GF-D8 (cell line): ENCODE measurements at places on chromosomes 3 and 15.

DNA sequence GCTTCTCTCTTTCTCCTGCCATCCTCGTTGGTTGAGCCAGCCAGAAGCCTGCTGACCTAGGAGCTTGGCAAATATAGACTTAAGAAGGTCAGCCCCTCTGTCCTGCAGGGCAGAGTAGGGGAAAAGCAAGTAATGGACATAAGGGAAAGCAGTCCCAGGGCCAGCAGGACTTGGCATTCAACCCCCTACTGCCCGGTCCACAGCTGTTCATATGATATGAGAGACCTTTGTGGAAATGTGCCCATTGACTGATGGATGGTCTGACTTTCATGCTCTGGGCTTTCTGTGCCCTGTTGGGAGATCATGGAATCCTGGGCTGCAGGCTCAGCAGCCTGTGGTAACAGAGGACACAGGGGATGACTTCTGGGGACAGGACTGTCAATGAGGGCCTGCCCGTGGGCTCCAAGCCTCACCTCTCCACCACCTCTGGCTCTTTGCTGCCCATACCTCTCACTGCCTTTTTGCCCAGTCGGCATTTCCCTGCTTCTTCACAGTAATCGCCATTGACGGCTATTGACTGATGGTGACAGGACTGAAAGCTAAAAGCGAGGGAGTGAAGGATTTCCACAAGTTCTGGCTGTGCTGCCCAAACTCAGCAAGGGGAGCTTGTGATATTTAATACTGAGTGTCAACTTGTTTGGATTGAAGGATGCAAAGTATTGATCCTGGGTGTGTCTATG lies 60.0 kb upstream of the NMNAT3 start:
- DNase-seq: no peak

DNA sequence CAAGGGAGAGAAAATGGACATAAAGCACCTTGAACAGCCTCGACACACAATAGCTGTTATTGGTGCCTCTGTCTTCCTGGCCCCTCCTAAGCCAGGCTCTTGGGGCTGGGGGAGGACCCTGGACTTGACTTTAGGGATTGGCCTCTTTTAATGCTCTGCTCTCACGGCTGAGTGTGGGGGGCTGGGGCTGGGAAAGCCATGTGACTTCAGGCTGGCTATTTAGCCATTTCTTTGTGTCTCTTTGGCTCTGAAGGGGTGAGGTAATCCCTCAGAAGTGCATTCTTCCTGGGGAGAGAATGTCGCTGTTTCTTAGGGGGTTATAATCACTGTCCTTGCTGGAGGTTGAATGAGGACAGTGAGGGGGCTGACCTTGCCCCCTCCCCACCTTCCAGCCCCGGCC lies 26.2 kb downstream of the MAGEF1 start:
- DNase-seq: no peak

DNA sequence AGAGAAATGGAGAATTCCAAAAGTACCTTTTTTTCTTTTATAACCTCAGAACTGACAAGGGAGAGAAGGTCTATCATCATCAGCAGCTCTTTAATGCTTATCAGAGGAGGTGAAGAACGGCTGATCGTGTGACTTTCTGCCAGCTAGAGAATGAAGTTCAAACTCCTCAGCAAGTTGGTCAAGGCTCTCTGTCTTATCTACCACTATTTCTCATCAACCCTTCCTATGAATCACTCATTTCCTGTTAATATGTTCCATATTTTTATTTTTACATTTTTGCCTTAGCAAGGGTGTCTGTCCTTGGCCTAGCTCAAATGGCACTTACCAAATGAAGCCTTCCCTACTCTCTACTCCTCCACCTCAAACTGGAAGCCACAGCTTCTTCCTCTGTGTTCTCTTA lies 73.1 kb upstream of the TSPAN3 start:
- no peak for DNase-seq

DNA sequence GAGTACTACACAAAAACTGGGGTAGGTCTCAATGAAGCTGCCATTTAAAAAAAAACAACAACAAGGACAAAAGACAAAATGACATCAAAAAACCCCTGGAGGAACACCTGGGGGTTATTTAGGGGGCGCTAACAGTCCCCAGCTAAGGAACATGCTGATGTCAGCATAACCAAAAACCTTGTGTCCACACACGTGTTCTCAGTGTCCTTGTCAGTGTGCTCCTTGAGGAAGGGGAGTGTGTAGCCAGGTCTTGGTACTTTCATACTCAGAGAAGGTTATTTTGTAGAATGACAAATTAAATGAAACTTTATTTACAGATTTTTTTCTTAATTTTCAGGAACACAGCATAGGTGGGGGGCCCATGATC lies 31.2 kb upstream of the CLRN1 start:
- no peak for DNase-seq

DNA sequence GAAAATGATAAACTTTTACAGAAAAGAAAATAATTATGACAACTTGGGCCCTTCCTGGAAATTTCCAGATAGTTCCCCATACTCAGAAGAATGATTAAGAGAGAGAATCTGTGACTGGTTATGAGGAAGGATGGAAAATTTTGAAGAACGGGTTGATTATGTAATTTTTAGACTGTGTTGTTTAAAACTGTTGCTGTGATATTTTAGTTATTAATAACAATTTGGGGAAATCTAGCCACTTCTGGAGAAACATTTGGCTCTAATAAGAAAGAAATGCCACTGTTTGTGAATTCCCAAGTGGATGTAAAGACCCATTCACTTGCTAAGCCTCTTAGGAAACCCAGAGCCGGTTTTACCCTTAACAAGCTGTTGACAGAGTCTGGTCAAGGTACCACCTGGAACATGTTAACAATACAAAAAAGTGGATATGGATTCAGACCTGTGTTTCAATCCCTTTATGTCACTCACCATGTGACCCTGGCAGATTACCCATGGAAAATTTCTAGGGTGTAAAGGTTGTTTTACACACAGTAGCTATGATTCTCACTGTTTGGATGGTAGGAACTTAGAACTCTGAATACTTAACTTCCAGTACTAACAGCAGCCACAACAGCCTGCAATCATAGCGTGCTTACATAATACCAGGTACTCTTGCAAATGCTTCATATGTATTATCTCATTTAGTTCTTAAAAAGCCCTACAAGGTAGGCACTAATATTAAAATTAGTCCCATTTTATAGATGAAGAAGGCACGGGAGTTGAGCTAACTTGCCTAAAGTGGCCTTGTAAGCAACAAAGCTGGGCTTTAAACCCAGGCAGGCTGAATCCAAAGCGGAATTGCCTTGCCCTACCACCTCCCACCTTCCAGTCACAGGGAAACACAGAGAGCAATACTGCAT lies 32.0 kb downstream of the ZBTB38 start:
- no peak for DNase-seq

GRCh38 chr15:94177112-94177511 lies 54.2 kb upstream of the MCTP2 start:
- DNase-seq: no peak

DNA sequence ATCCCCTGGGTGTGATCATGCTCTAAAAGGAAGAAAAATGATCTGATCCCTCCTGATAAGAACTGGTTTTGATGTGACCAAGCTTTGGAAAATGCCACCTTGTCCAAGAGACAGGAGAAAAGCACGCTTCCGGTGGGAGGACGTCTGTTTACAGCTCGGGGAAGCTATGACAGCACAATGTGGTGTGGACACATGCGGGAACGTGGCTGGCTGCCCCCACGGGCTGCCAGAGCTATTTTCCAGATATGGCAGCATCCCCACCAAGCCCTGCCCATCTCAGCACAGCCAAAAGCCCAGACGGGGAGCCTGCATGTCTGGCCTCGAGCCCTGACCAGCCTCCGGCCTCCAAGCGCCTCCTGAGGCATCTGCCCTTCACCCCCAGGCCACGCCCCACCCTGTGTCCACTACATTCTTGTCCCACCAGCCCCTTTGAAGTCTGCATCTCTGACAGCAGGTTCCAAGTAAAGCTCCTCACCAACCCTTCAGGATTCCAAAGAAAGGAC lies 63.2 kb upstream of the HRH1 start:
- DNase-seq: no peak

DNA sequence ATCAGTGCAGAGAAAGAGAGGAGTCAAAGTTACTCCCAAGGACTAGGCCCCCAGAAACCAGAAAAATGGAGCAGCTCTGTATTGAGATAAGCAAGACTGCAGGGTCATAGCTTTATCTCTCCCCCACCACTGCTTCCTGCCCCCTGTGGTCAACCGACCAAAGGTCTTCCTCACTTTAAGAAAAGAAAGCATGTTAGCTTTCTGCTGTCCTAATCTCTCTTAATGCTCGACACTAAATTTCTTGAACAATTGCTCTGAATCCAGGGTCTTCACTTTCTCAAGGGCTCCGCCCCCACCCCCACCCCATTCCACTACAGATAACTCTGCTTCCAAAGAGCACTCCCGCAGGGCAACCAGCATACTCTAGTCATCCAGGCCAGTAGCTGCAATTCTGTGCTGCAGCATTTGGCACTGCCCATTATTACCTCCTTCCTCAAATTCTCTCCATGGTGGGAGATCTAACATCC lies 31.9 kb downstream of the TNIK start:
- no peak for DNase-seq

GRCh38 chr15:40695469-40695890 lies 506 bp downstream of the RAD51 start:
- DNase-seq: no peak
